ENCODE measurements at places on chromosomes 13 and 19.

DNA sequence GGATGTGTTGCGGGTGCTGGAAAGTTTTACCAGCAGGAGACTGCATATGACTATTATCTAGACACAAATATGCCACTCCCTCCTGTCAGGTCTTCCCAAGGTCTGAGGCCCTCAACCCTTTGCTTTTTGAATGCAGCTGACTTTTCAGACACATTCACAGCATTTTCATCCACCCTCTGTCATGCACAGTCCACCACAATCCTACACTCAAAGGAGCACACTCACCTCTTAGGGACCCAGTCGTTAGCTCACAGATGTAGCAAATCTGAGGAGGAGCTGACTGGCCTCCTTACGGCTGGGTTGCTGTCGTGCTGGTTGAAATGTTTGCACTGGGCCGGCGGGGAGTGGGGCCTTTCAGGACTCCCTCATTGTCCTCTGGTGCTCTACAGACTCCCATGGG lies 479.4 kb downstream of the IRS2 start:
- no peak for DNase-seq

- DNase-seq = no peak
Observed at GRCh38 chr13:98366010-98366409, 188.9 kb upstream of the RNF113B start.

DNA sequence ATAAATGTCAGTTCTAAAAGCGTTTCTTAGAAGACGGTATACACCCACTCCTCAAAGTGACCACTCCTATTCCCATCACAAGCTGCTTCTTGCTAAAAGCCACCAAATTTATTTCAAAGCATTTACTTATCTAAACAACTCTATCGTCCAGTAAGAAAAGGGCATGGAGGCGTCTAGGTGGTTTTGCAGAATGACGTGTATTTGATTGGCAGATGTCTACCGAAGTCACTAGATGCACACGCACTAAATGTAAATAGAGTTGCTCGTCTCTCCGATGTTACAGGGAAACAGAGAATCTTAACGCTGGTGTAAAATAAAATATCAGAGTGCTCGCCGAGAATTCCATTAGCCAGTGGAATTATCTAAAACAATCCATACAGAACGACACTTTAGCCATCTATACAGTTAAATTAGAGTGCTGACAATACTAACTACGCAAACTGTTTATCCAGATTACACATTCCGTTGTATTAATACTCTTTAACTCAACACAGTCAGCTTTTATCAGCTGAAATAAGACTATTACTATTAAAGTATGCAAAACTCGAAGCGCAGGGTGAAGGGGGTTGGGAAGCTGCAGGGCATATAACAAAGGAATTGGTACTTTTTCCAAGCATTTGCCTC lies 1.9 kb downstream of the KLF12 start:
- no peak for DNase-seq

DNA sequence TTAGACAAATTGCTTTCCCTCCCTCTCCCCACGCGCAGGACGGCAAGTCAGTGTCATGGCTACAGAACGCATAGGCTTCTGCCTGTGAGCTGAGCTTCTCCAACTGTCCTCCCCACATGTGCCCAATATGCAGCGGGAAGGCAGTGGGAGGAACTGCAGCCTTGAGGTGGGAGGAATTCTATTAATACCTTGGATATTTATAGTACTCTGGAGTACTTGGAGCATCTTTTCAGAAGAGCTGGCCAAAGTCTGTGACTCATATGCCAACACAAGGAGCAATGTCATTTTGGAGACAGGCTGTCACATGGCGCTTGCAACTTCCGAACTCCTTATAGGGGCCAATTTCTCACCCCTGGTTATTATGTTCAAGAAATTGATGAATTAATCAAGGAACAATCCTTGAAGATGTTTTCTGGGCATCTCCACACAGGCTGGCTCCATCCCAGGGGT lies 245.0 kb upstream of the SERP2 start:
- DNase-seq = no peak

DNA sequence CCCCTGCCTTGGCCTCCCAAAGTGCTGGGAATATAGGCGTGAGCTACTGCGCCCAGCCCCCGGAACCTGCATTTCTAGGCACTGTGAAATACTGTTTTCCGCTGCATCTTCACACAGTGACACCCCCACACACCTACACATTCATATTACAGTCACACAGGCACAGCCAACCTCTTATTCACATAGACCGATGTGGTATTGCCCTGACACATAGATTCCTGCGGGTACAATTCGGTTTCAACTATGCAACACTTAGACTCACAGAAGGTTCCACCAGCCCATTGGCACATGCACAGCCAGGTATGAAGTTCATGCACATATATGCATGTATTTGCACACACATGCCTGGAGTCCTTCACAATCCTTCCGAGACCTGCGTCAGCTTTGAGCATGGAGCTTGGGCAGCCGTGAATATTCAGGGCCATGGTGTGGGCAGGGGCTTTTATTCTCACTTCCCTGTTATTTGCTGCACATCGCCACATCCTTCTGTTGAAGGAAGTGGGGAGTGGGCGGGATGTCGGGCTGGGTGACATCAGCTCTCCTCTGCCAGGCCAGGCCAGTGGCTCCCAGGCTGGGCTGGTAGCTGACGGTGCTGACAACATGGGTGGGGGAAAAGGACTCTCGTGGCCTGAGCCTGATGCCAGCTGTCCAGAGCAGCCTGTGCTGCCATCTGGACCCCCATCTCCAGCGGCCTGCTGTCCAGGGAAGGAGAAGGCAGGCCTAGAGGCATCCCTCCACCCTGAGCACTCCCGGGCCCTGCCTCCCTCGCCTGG lies 5.4 kb upstream of the CDC37 start:
- peak; percentile 85 for DNase-seq

GRCh38 chr13:46195016-46195415 lies 13.0 kb upstream of the LCP1 start:
- no peak for DNase-seq

DNA sequence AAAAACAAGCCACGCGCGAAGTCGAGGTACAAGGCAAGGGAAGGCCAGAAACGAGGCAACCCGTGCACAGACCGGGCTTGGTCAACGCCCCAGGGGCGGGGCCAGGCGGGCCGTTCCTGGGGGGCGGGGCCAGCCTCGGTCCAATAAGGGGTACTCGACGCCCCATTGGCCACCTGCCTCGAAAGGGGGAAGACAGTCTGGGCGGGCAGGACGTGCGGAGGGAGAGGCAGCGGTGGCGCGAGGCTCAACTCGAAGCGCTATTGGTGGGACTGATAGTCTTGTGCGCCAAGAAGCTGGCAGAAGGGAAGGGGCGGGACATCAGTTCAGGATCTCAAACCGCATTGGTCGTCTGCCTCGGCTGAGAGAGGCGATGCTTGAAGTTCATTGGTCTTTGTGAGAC lies at the start of gene LYPD4:
Gene LYPD4, minus strand, starts transcription at position 83 of the 400 bp plus-strand sequence. CDS start 5,398 bp downstream, outside the sequence.
- DNase-seq = no peak

- DNase-seq = no peak
Observed at GRCh38 chr13:80946008-80946802, 605.3 kb upstream of the SPRY2 start.

GRCh38 chr19:1467490-1468273 lies 11.3 kb downstream of the C19orf25 start:
- no peak for DNase-seq

DNA sequence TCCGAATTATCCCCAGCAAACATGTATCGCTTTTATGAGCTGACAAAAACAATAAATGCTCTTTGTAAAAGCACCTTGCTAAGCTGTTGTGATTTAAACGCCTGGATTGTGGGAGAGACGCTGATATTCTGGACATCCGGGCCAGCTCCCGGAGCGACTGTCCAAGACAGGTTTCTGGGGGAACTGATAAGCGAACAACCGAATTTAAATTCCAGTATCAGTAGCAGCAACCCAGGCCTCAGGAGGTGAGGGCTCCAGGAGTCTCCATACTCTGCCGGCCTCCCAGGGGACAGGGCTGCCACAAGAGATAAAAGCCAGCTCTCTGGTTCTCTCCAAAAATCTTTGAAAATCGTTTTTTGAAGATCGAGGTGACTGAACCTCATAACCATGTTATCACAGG lies 50.3 kb upstream of the VSTM2B start:
- DNase-seq = no peak

DNA sequence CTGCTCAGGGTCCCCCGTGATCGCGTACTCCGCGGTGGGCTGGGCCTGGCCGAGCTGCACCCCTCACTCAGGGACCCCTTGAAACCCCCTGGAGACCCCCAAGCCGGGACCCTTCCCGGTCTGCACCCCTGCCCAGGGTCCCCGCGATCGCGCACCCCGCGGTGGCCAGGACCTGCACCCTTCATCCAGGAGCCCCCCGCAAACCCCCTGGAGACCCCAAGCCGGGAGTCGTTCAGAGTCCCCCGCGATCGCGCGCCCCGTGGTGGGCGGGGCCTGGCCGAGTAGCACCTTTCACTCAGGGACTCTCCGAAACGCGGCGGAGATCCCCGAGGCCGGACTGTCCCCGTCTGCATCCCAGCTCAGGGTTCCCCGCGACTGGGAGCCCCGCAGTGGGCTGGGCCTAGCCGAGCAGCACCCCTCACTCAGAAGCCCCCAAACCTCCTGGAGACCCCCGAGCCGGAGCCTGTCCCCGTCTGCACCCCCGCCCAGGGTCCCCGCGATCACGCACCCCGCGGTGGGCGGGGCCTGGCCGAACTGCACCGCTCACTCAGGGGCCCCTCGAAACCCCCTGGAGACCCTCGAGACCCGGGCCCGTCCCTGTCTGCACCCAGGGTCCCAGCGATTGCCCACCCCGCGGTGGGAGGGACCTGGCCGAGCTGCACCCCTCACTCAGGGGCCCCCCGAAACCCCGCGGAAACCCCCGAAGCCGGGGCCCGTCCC lies 748 bp downstream of the LMNB2 start:
- peak; percentile 42 for DNase-seq

DNA sequence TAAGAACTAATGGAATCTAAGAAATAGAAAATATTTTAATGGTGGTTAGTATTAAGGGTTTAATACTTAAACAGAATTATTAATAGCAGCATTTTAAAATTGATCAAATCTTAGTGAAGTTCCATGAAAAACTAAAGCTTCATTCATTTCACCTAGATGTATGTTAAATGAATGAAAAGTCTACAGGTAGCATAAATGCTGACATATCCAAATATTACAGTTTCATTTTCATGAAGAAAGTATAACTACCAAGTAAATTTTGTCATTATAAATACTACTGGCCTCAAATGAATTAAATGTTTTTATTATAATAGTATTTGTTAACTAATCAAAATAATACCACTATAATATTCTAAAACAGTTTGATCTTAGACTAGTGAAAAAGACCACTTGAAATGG lies 403.3 kb downstream of the LIG4 start:
- no peak for DNase-seq

DNA sequence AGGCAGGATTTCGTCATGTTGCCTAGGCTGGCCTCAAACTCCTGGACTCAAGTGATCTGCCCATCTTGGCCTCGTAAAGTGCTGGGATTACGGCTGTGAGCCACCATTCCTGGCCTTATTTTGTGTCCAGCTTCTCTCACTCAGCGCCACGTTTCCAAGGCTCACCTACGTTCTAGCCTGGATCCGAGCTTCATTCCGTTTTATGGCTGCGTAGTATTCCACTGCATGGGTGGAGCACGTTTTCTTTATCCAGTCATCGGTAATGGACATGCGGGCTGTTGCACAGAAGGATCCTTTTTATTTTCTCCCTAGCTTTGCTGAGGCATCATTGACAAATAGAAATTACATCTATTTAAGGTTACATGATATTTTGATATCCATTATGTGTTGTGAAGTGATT lies 16.6 kb downstream of the ADGRL1 start:
- no peak for DNase-seq

- DNase-seq = no peak
Observed at GRCh38 chr13:48400850-48401291, 12.0 kb downstream of the LPAR6 start.

DNA sequence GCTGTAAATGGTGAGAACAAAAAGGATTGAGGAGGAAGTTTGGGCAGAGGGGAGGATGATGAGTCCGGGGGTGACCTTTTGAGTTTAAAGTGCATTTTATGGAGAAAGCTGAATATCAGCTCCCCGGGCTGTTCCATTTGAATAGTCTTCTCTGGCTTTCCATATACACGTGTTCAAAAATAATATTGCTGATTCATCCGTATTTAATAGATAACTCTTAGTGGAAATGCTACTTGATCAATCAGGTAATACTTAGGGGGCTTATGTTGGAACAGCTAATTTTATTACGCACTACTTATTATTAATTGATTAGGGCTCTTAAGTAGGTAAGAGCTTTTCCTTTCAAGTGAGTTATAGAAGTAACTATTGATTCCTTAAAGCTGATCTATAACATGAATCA lies 76.4 kb downstream of the ERCC5 start:
- no peak for DNase-seq

- DNase-seq = no peak
Observed at GRCh38 chr13:25018729-25019115, 77.2 kb upstream of the PABPC3 start.

GRCh38 chr19:58393725-58394033 lies 1.8 kb upstream of the RNF225 start:
- DNase-seq = no peak

DNA sequence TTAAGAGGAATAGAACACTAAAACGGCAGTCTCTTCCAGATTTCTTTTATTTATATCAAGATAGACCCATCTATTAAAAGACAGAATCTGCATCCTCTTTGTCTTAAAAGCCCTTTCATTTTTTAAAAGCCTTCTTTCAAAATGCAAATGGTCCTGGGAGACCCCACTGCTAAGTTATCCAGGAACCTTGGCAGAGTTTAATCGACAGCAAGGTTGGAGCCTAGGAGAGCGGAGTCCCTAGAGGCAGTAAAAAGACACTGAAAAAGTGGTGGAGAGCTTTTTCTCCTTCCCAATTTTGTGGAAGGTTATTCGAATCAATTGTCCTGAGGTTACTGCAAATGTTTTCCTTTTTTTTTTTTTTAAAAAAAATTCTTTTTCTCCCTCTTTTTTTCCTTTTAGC lies 294.7 kb downstream of the NALCN start:
- DNase-seq = no peak

DNA sequence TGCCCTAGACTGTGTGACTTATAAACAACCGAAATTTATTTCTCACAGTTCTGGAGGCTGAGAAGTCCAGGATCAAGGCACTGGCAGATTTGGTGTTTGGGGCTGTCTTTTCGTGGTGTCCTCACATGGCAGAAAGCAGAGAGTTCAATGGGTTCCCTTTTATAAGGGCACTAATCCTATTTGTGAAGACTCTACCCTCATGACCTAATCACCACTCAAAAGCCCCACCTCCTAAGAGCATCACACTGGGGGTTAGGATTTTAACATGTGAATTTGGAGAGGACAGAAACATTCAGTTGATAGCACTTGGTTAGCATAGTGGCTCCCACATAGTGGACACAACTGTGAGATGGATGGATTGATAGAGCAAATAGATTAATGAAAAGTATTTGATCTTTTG lies 21.5 kb upstream of the GPR18 start:
- no peak for DNase-seq

- DNase-seq = peak; percentile 48
Observed at GRCh38 chr13:31909864-31910551, 121.6 kb upstream of the FRY start.

All from stimulated activated effector memory CD8-positive, alpha-beta T cell treated with anti-CD3 and anti-CD28 coated beads, Interleukin-12 subunit alpha, Interleukin-12 subunit beta, amount 100 ng/mL, for 72 hours (primary cell).